Skeletal muscle cell (primary cell): ENCODE measurements at places on chromosomes 4 and X.

GRCh38 chr4:71498002-71498401 is 159.2 kb downstream of the SLC4A4 start:
- DNase-seq: peak; percentile 8

GRCh38 chr4:111234939-111235338 is 612.1 kb upstream of the PITX2 start:
- no peak for DNase-seq

GRCh38 chr4:69239557-69240168 is 25.1 kb upstream of the UGT2B11 start:
- DNase-seq: no peak

DNA sequence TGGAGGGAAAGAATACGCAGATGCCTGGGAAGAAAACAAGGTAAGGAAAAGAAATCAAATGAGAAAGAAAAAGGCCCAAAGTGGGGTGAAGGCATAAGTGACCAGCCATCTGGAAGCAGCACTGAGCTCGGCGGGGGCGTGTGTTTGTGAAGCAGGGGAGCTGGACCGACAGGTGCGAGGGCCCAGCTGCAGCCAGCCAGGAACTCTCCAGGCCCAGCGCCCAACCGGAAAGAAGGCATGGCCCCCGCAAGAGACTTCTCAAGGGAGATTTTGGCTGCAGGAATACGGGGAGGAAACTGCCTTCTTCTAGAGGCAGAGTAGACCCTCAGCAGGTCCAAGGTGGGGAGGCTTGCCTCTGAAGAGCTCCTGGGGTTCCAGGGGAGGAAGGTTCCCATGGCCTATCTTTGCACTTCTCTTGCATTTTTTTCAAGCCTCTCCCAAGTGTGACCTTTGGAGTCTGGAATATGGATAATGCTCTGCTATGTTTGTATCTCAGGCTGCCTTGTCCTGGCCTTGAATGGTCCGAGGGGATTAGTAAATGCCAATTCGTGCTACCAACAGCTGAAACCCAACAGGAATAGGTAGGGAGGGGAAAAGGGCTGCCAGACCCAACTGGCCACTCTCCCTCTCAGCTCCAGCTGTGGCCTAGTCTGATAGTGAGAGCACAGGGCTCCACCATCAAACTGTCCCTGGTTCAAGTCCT is 10.8 kb upstream of the CITED1 start:
- DNase-seq: no peak

DNA sequence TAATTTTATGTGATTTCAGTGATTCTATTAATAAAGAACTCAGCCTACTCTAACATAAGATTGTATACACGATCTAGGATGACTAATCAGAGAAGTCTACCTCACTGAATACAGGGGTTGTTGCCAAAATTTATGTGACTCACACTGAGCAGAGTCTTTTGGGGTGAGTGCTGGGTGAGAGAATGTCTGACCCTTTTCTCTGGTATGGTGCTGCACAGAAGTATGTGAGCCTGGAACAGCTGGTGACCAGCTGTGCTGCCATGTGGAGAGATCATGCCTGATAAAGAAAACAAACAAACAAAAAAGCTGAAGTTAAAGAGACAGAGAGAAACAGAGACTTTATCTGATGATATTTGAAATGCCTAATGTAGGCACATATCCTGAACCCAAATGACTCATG is 618.1 kb upstream of the GRIA3 start:
- DNase-seq: peak; percentile 90

- DNase-seq: peak; percentile 66
Measured at GRCh38 chrX:12007881-12008280, 130.4 kb upstream of the FRMPD4 start.

DNA sequence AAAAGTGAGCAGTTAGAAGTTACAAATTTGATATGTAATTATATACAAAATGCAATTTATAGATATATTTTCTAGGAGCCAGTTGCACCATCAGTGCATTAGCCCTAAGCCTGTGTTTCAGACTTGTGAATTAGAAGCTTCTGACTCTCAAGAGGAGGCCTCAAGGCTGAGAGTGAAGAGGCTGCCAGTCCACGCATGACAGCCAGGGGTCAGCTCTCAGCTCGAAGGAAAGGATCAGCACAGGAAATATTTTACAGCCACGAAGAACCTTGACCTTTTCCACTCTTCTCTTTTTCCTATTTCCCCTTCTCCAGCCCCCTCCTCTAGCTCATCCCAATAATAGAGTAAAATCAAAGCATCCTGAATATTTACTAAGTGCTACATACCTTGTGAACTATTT is 642.4 kb downstream of the TRIML1 start:
- no peak for DNase-seq

- DNase-seq: no peak
Measured at GRCh38 chr4:6005175-6005574, 13.1 kb downstream of the C4orf50 start.

DNA sequence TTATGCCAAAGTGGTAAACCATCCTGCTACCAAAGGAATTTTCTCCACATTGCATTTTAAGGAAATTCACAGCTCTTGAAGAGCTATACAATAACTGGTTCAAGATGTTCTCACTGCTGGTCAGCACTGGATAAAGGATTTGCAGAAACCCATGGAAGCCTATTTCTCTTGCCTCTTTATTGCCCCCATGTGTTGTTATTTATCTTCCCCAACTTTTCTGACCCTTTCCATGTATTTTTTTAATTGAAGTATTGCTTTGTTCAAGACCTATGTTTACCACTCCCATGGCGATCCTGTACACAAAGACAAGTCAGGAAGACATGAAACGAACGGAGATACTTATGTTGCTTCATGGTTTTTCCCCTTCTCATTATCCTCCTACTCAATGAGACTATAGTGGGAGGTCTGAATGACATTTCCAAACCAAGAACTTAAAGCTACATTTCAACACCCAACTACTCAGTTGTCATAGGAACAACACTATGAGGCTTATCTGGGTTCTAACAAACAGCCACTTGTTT is 566.4 kb upstream of the DIPK2B start:
- DNase-seq: no peak

- no peak for DNase-seq
Measured at GRCh38 chrX:47751670-47752069, 85.0 kb upstream of the ZNF81 start.

DNA sequence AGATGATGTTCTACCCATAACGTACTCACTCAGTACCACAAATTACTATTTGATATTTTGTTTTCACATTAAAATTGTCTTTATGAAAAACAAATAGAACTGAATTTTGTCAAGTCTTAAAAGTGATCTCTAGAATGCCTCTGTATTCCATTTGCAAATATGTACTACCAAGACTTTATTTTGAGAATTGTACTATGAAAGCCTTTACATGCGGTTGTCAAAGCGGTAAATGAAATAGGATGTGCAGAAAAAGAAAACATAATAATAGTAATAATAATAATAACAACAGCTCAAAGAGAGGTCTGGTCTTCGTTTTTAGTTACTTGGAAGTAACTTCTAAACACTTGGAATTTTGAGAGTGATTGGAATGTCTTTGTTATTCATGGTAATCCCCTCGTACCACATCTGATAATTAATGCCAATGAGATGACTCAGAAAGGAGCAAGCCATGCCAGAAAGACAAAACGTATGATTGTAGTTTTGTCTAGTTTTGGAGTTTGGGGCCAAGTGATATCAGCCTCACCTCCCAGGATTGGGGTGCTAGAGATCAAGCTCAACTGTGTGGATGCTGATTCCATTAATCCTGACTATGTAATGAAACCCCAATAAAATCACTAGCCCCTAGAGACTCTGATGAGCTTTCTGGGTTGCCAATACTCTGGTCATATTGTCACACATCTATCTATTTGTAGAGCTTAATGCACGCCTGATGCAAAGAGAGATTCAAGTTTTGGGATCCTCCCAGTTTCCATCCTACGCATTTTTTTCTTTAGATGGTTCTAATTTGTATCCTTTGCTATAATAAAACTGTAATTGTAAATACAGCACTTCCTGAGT is 20.2 kb upstream of the CTSO start:
- no peak for DNase-seq

DNA sequence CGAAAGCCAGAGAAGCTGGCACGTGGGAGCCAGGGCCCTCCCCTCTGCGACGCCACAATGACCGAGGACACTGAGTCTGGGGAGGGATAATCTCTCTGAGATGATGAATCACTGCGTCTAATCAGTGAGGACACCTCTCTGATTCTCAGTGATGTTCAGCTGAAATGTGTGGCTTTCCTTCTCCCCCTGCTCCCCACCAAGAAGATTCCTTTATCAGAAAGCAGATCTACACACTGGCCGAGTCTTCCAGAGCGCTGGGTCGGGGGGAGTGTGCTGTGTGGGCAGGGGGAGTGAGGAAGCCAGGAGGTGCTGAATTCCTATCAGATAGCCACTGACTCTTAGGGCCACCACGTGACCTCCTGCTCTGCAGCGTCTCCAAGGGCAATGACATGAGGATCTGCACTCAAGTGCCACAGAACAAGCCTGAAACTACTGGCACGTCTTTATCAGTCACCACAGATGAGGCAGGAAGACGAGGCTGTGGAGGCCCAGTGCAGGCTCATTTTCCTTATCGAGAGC is 89.2 kb downstream of the GATB start:
- no peak for DNase-seq

GRCh38 chr4:11904846-11905739 is 476.4 kb upstream of the HS3ST1 start:
- DNase-seq: no peak

- DNase-seq: no peak
Measured at GRCh38 chr4:93327346-93327745, 501.2 kb upstream of the ATOH1 start.

- no peak for DNase-seq
Measured at GRCh38 chr4:81482326-81482725, 10.6 kb upstream of the RASGEF1B start.

GRCh38 chr4:77619408-77619807 is 13.8 kb downstream of the CXCL13 start:
- no peak for DNase-seq

DNA sequence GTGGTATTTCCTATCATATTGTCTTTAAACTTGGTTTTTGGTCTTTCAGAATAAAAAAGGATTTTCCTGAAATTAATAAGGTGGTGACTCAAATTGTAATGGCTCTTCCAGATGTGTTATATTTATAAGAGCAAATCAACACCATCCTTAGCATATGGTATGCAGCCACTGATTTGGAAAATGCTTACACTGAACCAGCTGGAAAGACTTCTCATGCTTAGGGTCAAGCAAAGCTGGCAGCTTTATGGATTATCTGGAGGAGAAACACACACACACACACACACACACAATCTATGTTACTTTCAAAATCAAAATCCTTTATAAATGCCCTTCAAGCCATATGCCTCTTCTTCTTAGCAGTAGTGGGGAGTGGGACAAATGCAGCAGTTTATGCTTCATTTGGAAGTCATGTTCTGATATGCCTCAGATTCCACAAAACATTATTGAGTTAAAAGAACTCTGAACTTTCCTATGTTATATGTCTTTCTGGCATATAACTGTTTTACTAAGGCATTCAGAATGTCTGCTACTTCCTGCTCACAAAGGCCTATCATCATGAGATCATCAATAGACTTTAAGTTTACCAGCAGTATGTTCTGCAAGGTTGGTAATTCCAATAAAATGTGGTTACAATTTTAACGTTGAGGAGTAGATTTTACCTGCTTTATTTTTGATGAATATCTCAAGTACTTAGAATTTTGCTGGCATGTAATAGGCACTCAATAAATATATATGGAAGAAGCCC is 72.9 kb upstream of the PRDM5 start:
- peak; percentile 3 for DNase-seq

GRCh38 chrX:19964017-19964710 is 26.7 kb downstream of the BCLAF3 start:
- DNase-seq: no peak

GRCh38 chr4:9870165-9870790 is 88.8 kb downstream of the DRD5 start:
- no peak for DNase-seq

- DNase-seq: no peak
Measured at GRCh38 chr4:186725469-186726425, 2.1 kb upstream of the FAT1 start.

DNA sequence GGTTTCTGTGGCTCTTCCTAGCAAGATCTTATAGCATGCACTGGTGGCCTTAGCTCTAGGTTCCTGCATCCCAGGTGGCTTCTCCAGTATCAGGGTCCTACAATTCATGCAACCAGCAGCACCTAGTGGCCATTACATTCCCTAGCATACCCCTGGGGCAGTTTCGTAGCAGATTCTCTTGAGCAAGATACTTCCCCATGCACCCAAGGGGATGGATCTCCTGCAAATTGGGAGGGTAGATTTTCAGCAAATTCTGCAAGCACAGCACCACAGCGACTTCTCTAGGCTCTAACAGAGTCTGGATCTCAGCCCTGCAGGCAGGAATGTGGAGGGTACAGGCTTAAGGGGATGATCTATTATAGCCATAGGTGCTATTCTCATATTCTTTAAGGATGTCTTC is 13.1 kb upstream of the SLC9B1 start:
- no peak for DNase-seq

DNA sequence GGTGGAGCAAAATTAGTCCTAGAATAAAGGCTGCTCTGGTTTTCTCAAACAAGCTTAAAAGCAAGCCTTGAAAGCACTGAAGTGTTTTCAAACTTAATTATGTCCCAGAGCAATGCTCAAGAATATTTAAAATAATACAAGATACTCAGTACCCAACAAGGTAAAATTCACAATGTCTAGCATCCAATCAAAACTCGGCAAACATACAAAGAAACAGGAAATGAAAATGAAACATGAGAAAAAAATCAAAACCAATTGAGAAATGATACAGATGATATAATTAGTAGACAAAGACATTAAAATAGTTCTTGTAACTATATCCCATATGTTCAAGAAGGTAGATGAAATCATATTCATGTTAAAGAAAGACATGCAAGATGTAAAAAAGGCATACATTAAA is 45.0 kb upstream of the MAML3 start:
- DNase-seq: no peak

GRCh38 chrX:20743046-20743445 is 476.3 kb upstream of the RPS6KA3 start:
- no peak for DNase-seq

DNA sequence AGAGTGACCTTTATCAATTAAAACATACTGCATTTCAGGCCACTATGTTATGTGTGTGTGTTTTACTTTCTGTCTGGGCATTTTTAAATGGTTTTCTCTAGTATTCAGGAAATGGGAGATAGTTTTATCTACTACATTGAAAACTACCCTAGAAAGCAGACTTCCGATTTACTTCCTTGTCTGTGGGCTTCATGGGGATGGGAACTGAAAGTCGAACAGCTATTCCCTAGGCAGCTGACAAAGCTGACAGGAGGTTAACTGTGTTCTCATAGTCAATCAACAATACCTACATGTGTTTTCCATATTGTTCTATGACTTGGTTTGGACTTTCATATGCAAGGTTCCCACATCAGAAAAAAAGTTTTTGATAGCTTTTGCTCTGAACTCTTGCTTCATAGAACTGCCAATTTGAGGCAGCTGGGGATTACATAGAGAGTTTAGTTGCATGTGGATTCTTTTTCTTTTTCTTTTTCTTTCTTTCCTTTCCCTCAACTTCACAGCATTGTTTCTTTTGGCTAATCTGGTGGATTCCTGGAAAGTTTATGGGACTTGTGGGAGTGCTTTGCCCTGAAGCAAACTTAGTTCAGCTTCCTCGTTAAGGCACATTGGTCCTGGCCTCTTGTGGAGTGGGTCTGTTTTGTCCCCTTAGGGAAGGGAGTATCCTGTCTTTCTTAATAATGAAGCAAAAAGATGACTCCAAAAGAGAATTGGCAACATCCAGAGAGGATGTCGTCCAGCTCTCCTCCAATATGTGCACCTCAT is 327.1 kb upstream of the GIMD1 start:
- no peak for DNase-seq

- peak; percentile 26 for DNase-seq
Measured at GRCh38 chr4:173319696-173320095, 14.5 kb downstream of the HMGB2 start.

- peak; percentile 3 for DNase-seq
Measured at GRCh38 chr4:104128850-104129213, 365.9 kb downstream of the CXXC4 start.

- DNase-seq: no peak
Measured at GRCh38 chr4:177228599-177228998, 81.1 kb upstream of the NEIL3 start.
